ENCODE measurements at places on chromosomes 2 and 18. TPM values are rescaled to one million over a fixed set of nuclear protein-coding genes. Genes with fewer than 3 reads are reported as not detected.

The OSBPL6 gene
- 3.3 TPM for polyA plus RNA-seq

DNA sequence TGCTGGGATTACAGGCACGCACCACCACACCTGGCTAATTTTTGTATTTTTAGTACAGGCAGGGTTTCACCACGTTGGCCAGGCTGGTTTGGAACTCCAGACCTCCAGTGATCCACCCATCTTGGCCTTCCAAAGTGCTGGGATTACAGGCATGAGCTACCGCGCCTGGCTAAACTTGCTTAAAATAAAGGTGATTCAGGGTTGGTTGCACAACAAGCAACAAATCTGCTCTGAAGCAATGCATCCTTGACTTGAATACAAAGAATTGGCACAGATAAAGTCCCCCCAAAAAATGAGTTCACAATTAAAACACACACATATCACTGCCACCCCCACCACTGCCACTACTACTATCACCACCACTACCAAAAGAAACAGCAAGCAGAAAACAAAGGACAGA lies 34.9 kb downstream of the CCDC88A start:
- DNase-seq, result no peak

GRCh38 chr2:227606476-227606875 lies 7.8 kb downstream of the SCYGR2 start:
- DNase-seq, result no peak

- DNase-seq, result no peak
Measured at GRCh38 chr2:218734190-218734975, 23.7 kb downstream of the TTLL4 start.

- no peak for DNase-seq
Measured at GRCh38 chr2:219296631-219297391, 12.4 kb downstream of the PTPRN start.

DNA sequence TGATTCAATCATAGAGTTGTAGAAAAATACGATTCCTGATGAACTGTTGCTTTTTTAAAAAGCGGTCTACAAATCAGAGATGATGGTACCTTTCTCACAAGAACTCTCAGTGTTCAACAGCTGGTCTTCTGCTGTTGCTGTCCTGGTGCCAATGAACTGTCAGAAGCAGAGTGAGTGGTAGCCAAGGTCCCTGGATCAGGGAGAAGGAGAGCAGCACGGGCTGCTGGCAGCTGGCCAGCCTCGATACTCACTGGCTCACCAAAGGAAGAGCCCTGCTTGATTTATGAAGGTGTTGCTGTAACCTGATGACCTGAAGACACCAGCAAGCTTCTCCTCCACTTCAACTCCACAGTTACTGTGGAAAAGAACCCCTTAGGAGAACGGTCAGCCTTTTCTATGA lies 300.8 kb upstream of the SOX11 start:
- peak; percentile 86 for DNase-seq

- DNase-seq, result no peak
Measured at GRCh38 chr18:8424481-8424880, 184.8 kb upstream of the RAB12 start.

Data from lung (tissue), 17 donors.